ENCODE measurements at places on chromosomes 3 and 15.

DNA sequence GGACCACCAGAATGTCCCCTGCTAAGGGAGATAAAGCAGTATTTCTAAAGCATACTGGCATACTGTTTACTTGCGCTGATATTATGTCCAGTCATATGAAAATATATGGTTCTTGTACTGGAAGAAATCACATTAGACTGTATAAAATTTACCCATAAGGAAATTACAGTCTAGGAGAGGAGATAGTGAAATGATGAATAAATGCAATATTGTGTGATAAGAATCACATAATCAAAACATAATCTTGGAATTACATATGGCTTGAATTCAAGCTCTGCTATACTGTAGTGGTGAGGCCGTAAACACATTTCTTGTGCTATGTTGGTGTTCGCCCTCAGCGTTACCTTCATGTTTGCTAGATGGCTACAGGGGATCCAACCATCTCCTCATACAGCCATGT lies 20.7 kb upstream of the TGFBR2 start:
- DNase-seq, result no peak

- no peak for DNase-seq
Measured at GRCh38 chr15:66950114-66950513, 115.3 kb upstream of the SMAD3 start.

GRCh38 chr3:172391592-172392302 lies 56.5 kb downstream of the GHSR start:
- DNase-seq, result no peak

GRCh38 chr3:171218069-171218468 lies 191.5 kb upstream of the SLC2A2 start:
- no peak for DNase-seq

DNA sequence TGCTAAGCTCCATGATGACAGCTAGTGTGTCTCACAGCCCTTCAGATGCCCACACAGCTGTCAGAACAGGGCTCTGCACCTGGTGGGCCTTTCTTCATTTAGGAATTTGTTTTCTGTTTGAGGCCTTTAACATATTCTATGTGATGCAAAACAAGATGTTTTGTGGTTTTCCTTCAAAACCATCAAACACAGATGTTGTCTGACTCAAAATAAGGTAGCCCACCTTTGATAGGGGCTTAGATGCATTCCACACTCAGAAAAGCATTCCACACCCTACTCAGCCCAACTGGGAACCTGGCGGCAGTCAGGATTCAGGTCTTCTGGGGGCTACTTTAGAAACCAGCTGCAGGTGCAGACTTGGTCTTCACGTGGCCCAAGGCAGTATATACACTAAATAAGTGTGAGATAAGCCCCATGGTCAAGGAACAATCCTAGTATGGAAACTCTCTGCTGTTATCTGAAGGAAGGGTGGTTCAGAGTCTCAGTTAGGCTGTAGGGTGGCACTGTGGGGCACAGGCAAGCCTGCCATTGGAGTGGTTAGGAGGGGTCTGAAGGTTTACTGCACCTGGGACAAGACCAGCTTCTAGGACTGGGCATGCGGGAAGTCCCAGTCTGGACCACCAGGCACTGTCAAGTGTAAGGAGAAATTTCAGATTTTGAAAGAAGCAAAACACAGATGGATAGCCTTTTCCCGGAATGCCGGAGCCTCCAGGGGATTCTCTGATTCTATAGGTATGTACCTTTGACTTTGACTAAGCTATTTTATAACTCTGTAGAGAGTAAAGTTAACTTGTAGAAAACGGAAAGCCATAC lies 20.1 kb downstream of the LRRC2 start:
- no peak for DNase-seq

GRCh38 chr15:39282663-39283208 lies 298.1 kb upstream of the THBS1 start:
- DNase-seq, result no peak

GRCh38 chr3:56753206-56753820 lies 48.4 kb downstream of the ARHGEF3 start:
- DNase-seq, result peak; percentile 40

DNA sequence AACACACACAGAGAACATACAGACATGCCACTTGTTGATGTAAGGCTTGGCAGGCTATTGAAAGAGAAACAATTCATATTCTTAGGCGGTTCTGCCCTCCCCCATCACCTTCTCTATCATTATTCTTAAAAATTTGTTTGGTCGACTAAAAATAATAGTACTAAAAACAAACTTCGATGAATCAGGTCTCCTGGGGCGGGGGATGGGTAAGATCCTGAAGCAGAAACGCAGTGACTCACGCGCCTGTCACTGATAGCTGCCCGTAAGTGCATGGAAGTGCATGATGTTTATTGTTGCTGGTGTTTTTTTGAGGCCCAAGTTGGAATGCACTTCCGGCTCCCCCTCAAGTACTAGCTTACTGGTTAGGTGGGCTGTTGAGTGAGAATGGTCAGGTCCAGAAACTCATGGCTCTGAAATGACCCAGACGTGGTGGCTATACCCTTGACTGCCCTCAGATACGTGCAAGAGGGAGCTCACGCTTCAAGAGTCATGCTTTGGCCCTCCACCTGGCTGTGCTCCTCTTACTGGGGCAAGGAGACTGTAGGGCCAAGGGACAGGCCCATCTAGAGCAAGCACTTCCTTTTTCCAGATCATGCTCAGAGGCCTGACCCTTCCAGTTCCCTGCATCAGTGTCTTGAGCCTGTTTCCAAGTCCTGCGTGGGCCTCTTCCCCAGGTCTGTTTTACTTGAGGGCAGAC lies 10.9 kb downstream of the SMAD3 start:
- DNase-seq, result peak; percentile 62

DNA sequence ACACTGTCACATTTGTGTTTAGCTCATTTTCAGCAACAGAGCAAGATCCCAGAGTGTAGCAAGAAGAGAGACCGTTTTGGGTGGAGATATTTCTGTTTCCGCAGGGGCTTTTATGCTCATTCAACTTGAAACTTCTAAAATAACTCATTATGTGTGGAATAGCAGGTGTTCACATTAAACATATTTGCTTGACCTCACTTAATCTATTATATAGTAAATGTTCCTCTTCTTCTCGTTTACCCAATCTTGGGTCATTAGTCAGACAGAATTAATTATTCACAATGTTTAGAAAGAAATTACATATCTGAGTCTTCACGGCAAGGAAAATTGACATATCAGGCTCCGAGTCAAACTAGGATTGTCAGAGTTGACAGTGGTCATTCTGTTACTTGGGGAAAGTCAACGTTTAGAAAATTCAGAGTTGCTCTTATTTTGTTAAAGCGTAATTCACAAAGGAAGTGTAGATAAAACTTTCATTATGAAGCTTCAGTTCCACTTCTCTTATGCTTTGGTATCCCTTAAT lies 222.9 kb downstream of the TPRG1 start:
- DNase-seq, result no peak

DNA sequence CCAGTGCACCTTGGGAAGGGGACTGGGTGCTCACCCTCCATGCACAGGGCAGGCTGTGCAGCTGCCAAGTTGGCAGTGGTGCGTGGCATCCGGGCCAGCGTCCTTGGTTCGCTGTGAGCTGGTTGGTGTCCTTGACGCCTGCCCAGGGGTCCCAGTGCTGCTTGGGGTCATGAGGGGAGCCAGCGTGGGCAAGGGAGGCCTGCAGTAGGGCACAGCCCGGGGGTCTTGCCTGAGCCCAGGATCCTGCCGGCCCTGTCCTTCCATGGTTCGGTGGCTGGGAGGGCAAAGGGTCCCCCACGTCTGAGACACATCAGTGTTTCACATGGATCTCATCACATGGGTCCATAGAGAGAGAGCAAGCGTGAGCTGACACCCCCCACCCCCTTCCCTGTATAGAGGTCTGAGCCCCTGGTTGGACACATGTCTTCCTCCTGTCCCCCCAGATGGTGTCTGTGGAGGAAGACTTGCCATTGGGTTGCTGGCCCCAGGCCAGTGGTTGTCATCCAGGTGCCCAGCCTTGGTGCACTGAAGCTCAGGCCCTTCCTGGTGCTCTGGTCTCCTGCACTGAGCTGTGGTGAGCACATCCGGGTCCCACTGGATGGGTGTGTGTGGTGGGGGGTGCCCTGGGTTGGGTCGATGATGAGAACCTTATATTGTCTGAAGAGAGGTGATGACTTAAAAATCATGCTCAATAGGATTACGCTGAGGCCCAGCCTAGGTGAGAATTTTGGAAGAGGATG lies 232.3 kb downstream of the SNRPN start:
- no peak for DNase-seq

DNA sequence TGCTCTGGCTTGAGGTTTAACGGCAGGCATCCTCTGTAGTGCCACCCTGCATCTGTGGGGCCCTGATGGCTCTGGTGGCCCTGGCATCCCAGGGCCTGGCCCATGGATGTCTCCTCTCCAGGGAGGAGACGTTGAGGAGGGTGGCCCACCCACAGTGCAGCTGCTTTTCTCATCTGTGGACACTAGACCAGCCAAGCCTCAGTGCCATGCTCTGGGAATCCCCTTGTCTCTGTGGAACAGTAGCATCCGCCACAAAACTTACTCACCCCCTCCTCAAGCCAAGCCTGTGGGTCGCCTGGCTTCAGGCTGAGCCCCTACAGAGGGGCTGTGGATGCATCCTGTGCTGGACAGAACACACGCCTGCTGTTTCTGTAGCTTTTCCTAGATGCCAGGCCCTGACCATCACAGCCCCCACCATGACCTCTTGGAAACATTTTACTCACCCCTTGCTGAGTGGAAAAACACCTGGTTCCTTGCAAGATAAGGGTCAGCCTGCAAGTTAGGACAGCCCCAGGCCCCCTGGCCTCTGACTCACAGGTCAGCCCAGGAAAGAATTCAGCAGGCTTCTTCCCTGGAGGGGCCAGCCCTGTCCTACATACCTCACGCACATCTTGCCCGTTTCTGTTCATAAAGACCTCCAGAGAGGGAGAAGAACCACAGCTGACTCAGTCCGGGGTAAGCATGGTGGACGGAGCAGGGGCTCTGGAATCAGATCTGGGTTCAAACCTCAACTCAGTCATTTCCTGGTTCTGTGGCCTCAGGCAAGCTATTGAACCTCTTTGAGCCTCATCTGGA lies 19.0 kb downstream of the PAK6 start:
- no peak for DNase-seq

GRCh38 chr15:75178938-75179745 lies 22.5 kb upstream of the C15orf39 start:
- DNase-seq, result no peak

DNA sequence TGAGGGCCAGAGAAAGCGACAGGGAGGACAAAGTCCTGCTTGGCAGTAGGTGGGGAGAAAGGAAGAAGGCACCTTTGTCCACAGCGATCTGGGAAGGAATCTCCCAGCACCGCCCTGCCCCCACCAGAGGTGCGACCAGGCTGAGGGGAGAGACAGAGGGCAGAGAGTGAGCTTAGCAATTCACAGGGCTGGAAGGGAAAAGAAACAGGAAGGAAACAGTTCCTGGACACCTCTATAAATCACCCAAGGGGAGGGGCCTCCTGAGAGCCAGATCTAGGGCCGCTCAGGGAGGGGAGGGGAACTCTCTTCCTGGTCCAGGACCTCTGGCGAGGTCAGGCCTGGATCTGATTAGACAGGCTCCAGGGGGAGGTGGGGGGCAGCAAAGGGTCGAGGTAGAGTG lies 35.4 kb downstream of the RNU5B-1 start:
- no peak for DNase-seq

GRCh38 chr15:78750566-78750965 lies 60.7 kb downstream of the ADAMTS7 start:
- no peak for DNase-seq

DNA sequence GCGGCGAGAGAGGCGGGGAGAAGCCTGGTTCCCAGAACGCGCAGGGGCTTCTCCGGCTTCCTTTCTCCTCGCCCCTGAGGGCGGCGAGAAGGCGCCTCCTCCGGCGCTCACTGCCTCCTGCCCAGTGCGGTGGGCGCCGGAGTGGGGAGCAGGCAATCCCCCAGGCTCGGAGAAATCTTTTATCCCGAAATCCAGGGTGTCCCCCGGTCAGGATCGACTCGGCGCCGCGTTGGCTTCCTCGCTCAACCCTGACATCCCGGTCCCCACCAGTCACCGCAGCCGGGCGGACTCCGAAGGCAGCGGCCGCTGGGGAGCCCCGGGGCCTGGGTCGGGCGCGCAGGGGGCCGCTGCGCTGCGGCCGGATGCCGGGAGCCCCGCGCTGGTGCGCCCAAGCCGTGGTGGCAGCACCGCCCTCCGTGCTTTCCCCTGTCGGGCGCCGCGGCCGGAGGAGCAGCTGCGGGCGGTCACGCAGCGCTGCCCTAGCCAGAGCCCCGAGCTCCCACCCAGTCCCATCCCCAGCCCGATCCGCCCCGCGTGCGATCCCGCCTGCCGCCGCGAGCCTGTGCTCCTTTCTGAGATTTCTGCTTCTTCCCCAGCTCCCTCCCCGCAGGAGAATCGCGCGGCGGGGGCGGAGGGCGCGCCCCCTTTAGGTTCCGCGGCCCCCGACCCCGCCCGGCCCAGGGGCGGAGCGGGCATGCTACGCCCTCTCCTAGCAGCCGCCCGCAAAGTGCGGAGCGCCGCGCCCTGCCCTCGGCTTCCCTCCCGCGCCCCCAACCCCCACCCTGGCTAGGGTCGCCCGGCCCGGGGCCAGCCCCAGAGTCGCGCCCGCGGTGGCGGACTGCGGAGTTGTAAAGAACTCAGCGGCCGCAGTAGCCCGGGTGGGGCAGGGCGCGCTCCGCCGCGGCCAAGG lies 683 bp upstream of the CACNA2D3 start:
- no peak for DNase-seq

- peak; percentile 62 for DNase-seq
Measured at GRCh38 chr15:70892002-70892911, at the start of the genes LRRC49 and THAP10. Gene LRRC49, plus strand, starts transcription at chr15:70892826. Its CDS starts 69 bp downstream, at chr15:70892895. Gene THAP10, minus strand, starts transcription at chr15:70892433. Its CDS starts 161 bp downstream, at chr15:70892272.

DNA sequence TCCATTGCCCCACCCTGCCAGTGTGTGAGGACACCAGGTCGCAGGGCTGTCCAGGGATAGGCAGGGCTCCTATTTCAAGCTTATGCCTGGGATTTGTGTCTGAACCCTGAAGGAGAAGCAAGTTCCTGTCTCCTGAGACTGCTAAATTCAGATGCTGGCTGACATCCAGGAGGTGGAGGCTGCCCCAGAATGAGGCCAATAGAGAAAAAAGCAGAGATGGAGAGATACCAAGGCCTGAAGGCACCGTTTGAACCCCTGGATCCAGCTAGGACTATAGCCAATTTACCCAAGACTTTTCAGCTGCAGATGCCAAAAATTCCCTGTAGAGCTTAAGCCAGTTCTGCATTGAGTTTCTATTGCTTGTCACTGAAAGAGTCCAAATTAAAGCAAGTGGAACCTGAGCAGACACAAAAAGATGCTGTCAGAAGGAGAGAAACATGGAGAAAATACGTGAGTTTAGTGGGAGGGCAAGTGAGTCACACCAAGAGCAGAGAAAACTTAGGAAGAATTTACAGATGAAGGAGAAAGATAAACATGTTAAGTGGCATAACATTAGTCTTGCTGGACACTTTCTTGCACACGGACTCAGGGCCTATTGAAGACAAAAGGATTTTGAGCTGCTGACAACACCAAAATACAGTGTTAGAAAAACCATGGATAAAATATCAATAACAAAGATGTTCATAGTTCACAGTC lies 148.6 kb downstream of the CNTN3 start:
- DNase-seq, result no peak

Data from activated T-cell treated with anti-CD3 and anti-CD28 coated beads, Interleukin-2, amount 50 U/mL, for 48 hours (primary cell).